ENCODE measurements at places on chromosomes 11 and 22. TPM values are rescaled to one million over a fixed set of nuclear protein-coding genes. Genes with fewer than 3 reads are reported as not detected.

- DNase-seq, result peak; percentile 69
Measured at GRCh38 chr11:132158091-132158490, 787.7 kb downstream of the NTM start.

Gene EFCAB6
- total RNA-seq, result 0.31 TPM

Gene SCO2
- total RNA-seq, result not detected

DNA sequence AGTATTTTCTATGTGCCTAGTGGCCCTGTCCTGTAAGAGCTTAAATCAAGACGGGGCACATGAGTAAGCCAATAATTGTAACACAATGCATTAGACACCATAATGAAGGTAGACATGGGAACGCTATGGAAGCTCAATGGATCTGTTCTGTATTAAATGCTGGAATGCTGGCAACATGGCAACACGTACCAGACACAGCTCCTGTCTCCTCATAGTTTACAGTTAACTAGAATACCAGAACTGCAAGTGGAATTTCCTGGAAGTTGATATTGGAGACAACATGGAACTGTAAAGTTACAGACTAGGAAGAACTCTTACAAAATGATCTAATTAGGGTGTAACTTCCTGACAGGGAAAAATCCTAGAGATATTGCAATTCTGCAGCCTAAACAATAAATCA is 12.4 kb downstream of the P4HA3 start:
- no peak for DNase-seq

DNA sequence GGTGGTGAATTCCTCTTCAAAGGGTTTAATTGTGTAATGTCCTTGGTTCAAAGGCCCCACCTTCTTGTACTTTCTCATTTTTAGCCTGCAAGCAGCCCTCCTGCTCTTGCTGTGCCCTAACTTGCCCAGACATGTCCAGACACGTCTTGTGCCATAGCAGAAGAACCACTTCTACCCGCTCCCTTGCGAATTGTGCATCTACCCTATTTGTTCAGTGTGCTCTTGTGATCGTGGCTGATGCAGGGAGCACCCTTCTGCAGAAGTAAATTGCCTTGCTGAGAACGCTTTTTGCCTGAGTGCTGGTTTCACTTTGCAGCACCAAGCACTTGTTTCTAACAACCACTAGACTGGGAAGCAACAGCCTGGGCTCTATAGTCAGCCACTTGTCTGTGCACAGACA is 249.4 kb downstream of the SBF2 start:
- no peak for DNase-seq

DNA sequence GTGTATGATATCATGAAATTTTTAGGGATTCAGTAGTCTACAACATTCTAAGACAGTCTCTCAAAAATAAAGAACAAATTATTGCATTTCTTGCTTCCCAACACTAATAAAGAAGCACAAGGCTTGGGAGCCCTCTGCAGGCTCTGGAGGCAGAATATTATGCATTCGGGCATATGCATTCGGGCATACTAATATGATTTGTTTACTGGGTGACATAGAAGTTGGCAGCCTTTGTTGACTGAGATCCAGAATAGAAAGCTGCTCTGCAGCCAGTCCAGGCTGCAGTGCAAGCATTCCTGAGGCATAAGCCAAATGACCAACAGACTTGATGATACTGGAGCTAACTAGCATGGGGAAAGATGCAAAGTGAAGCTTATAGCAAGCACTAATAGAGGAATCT is 945.5 kb downstream of the OPCML start:
- no peak for DNase-seq

Gene AP1B1
- total RNA-seq, result 121 TPM

DNA sequence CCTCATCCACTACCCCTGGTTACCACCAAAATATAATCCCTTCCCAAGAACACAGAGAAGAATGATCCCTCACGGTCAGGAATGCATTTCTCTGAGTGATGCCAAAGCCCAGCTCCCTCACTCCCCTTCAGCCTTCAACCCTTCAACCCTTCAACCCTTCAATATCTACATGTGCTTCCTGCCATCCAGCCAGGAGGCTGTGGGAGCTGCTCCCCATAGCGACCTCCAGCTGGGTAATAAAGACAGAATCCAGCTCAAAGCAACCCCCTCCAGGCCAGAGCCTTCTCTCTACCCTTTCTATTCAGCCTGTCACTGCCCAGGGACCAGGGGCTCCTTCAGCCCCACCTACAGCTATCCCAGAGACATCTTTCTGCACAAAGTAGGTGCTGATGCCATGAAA is 2.7 kb downstream of the ARHGAP1 start:
- no peak for DNase-seq

Gene CHRDL2
- total RNA-seq, result not detected

Gene SYT12
- total RNA-seq, result 2.8 TPM

Gene MYRF
- 4.2 TPM for total RNA-seq

GRCh38 chr11:36890121-36890679 is 292.2 kb upstream of the RAG2 start:
- no peak for DNase-seq

Gene TRIM66
- 0.83 TPM for total RNA-seq

Gene PLEKHB1
- total RNA-seq, result 5.8 TPM

Gene OR2AG2
- total RNA-seq, result 0.07 TPM

Gene OR5D14
- not detected for total RNA-seq

DNA sequence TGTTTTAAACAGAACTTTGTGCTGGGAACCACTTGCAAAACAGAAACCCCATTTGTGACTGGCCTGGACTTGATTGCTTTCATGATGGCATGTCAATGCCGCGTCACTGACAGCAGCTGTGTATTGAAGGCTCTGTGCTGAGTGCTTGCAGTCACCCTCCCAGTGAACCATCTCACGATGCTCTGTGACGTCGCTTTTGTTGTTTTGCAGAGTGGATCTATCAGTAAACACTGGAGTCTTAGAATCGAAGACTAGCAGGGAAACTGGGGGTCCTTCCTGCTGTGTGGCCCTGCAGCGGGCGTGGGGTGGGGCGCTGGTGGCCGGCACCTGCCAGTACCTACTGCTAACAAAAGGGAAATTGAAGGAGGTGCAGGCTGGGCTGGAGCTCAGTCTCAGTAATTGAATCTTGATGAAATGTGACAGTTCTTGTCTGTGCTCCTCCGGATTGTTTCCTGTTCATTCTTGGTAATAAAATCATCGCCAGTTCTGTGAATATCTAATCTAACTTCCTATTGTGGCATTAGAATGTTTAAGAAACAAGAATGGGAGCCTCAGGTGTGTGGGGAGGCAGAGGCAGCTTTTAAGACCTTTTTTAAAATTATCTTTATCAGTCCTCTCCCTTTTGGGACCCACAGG is 50.5 kb upstream of the PARVG start:
- no peak for DNase-seq

All from H7 (cell line).